Activated T-cell treated with anti-CD3 and anti-CD28 coated beads, Interleukin-2, amount 50 U/mL, for 4 hours (primary cell): ENCODE measurements at places on chromosomes 13 and 19. TPM values are rescaled to one million over a fixed set of nuclear protein-coding genes. Genes with fewer than 3 reads are reported as not detected.

LILRA2 gene
- not detected for total RNA-seq

- DNase-seq, result no peak
Observed at GRCh38 chr19:23394511-23394910, 760 bp downstream of the ZNF91 start.

GRCh38 chr19:54024660-54025059 is 33.2 kb downstream of the CACNG6 start:
- DNase-seq, result no peak

DNA sequence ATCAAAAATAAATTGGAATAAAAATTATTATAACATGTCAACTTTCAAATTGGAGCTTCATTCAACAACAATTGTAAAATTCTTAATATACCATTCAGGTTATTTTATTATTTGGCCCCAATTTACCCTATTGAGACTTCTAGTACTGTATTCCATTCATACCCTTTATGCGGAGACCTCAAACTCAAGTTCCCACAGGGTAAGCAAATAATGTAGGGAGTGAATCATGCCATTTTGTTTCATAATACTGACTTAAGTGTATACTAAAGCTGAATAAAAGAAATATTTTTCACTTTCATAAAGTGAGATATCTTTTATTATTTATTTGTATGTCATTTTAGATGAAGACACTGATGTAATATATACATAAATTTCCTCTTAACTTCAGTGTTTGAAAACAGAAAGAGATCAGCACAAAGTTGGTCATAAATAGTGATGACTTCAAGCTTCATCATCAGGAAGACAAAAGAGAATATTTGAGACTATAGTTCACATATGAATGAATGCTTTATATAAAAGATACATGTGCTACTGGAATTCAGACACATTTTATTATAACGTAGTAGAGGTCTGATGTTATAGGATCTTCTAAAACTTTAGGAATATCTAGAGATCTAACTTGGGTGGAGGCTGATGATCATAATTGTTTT is 894.4 kb upstream of the PCDH9 start:
- no peak for DNase-seq

- no peak for DNase-seq
Observed at GRCh38 chr19:33350538-33351309, 22.8 kb upstream of the CEBPG start.

- DNase-seq, result no peak
Observed at GRCh38 chr19:41956621-41957020, 2.5 kb downstream of the RABAC1 start.

- no peak for DNase-seq
Observed at GRCh38 chr13:58598241-58598640, 966.7 kb downstream of the PCDH17 start.

- no peak for DNase-seq
Observed at GRCh38 chr19:15721268-15721667, 6.6 kb upstream of the OR10H2 start.

DNA sequence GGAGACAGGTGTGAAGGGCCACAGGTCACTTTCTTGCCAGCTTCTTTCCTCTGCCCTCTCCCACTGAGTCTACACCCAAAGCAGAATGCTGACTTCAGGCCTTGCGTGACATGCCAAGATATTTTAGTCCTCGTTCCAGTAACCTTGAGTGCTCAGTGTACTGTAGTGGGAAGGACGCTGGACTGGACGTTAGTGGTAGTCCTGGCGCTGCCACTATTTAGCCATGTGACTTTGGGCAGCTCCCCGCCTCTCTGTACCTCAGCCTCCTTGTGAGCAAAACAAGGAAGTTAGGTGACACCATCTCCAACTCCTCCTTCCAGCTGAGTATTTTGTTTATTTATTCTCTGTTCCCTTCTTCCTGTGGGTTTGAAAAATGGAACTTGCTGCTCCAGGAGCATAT is 86.1 kb downstream of the FRY start:
- DNase-seq, result no peak

GRCh38 chr19:48945817-48946216 is 8.9 kb upstream of the BAX start:
- DNase-seq, result no peak

GRCh38 chr13:101916775-101917474 is 464.4 kb downstream of the ITGBL1 start:
- DNase-seq, result no peak

DNA sequence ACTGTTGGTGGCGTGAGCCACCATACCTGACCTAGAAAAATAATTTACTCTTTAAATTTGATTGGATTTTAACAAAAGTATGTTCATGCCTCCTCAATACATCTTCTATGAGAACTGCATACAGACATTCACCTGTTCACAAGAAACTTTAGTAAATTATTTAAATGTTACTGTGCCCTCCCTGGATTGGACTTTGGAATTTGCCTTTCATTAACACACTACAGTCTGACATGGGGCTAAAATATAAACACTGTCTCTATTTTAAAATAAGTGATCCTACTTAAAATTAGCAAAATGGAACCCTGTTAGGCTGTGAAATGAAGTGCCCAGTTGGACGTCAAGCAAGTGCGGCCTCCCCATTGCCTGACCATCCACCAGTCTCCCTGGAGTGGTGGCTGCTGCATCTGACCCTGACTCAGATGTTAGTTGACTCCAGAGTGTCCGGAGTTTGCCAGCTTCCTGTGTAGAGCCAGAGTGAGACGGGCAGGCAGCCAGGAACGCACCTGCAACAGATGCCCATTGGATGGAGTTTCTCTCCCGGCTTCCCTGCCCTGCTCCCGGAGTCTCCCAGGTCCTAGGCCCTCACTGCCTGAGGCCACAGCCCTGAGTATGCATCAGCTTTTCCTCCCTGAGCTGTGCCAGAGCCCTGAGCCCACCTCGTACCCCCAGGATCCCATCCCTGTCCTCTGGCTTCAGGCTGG is 45.9 kb upstream of the ATP11A start:
- no peak for DNase-seq

GRCh38 chr19:34985249-34986022 is 14.7 kb upstream of the GRAMD1A start:
- DNase-seq, result no peak
